ENCODE measurements at places on chromosomes 11 and 22.

GRCh38 chr22:48249713-48250268 is 1487.3 kb downstream of the TBC1D22A start:
- no peak for DNase-seq

DNA sequence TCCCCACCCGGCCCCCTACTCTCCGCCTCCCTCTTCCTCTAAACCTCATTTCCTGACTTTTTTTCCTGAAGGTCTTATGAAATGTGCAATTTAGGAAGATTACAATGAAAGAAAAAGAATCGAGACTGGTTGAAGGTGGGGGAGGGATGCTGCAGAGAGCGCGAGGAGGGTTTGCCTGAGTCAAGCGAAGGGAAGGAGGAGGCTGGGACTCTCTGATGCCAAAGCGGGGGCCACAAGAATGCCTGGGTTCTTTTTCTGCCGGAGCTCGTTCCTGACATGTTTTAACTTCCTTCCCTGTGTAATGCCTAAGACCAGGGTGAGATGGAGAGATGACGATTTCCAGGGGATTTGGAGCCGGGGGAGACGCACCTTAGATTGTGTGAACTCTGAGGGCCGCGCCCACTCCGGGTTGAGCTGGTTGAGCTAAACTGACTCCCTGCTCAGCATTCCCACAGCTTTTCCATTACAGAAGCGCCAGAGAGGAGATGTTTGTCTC is 270.5 kb upstream of the SORL1-AS1 start:
- DNase-seq, result no peak

DNA sequence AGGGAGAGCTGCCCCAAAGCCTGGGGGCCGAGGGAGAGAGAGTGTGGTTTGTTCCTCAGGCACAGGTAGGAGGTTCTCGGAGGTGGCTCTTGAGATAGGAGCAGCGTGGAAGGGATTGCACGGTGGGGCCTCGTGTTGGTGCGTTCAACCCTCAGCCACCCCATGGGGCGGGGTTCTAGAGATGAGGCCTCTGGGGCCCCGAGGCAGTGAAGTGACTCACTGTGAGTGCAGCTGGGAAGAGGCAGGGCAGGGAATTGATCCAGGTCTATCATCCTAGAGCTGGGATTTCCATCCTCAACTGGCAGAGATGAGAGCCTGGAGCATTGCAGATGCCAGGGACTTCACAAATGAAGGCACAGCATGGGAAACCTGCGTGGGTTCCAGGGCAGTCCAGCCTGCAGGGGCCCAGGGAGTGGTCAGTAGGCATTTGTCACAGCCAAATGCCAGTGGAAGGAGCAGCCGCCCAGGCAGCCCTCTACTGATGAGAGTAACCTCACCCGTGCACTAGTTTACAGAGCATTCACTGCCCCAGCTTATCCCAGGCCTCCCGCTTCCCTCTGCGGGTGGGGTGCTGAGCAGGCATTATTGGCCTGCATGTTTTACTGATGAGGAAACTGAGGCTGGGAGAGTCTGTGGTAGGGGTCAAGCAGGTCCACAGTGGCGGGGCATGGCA is 5.1 kb upstream of the SMARCB1 start:
- no peak for DNase-seq

DNA sequence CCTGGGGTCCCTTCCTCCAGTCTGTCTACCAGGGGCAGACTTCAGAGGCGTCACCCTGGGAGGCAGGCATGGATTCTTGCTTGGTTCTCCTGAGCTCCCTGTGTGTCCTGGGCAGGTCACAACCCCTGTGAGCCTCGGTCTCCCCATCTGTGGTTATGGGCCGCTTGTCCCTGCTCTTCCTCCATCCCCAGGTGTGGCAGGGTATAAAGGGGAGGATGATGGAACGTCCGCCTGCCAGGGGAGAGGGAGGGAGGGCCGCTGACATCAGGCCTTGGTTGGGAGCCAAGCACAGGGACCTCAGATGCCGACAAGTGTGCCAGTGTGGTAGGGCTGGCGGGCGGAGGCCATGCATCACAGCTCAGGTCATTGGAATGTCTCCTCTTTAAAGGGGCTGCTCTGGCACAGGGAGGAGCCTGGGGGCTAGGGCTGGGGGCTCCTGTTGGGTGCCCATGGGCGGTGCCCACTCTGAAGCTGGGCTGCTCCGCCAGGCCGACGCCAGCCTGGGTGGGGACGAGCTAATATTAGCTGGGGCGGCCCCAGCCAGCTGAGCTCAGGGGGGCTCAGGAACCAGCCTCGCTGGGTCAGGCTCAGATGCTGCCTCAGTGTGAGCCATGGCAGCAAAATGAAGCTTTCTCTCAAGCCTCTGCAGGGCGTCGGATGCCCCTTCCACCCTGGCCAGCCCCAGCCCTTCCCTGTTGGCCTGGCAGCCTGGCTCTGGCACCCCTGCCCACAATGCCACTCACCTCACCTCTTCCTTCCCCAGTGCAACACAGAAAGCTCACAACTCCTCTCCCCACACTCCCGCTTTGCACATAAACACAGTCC is 12.8 kb downstream of the KCNC1 start:
- no peak for DNase-seq

DNA sequence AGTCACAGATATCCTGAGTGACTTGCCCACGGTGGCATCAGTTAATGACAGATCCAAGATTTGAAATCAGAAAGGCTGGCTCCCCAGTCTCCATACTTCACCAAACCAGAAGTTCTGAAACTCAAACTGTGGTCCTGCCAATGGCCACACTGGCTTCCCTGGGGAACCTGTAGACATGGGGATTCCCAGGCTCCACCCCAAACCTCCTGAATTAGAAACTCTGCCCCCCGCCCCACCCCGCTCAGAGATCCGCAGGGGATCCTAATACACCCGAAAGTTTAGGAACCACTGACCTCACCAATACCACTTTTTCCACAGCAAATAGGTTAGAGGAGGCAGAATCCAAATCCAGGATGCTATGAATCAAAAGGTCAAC is 15.3 kb downstream of the RTN4RL2 start:
- no peak for DNase-seq

- DNase-seq, result no peak
Observed at GRCh38 chr11:78914503-78914902, 339.8 kb upstream of the NARS2 start.

- no peak for DNase-seq
Observed at GRCh38 chr11:834371-835316, 1.9 kb downstream of the CD151 start.

GRCh38 chr11:10032935-10033334 is 261.1 kb downstream of the SBF2 start:
- DNase-seq, result no peak

- no peak for DNase-seq
Observed at GRCh38 chr11:8363921-8364320, 100.2 kb upstream of the LMO1 start.

GRCh38 chr22:49237703-49238102 is 590.0 kb downstream of the BRD1 start:
- DNase-seq, result no peak

DNA sequence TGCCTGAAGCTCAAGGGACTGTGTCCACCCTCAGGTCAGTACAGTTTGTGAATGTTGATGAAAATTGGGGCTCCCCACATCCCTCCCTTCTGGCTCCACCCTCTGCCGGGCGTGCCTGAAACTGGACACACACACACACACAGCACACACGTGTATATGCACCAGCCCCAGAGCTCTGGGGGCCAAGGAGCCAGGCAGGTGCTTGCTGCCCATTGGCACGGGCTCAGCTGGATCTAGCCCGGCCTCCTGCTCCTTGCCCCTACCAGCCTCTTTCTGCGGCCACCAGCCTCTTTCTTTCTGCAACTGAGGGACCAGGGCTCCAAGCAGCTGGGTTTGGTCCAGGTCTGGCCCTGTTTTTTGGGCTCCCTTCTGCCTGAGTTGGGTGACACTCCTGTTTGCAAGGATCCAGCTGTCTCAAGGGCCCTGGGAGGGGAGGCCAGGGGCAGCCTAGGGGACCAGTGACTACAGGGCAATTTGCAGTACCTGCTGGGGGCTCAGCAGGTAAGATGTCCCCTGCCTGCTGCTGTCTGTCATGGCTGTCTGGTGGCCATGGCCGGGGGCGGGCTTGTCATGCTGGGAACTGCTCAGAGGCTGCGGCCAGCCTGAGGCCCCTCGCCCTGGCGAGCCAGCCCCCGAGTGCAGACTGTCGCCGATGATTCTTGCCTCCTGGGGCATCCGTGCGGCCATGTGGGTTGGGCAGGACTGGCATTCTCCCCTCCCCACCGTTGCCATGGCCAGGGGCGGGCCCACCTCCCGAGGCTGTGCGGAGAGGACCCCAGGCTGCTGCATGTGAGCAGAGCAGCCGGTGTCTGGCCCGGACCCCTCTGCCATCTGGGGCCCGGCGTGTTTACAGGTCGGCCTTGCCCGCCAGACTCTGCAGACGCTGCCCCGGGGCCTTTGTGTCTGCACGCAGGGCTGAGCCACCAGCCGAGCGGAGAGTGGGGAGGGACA is 51.5 kb upstream of the PPARA start:
- no peak for DNase-seq

GRCh38 chr11:116700586-116701220 is 72.1 kb downstream of the BUD13 start:
- DNase-seq, result no peak

DNA sequence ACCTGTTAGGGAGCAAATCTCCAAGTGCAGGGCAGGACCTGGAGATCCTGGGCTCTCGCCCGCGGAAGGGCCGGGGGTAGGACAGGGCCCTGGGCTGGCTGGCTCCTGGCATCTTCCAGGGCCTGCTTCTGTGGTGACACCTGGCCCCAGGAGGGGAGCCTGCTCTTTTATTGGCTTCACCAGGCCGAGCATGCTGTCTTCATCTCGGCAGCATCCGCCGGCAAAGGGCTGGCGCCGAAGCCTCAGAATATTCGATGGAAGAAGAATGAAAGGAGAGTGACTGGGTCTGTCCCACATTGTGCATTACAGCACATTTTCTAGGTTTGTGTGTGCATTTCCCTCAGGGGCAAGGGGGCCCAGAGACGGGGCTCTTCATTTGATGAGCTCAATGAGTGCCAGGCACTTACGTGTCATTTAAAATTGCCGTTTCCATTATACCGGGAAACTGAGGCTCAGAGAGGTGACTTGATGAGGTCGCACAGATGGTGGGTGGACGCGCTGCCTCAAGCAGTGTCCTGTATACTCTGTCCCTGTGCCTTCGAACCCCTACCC is 70.0 kb downstream of the RBX1 start:
- peak; percentile 2 for DNase-seq

GRCh38 chr22:30640839-30641430 is 5.4 kb downstream of the SLC35E4 start:
- no peak for DNase-seq

DNA sequence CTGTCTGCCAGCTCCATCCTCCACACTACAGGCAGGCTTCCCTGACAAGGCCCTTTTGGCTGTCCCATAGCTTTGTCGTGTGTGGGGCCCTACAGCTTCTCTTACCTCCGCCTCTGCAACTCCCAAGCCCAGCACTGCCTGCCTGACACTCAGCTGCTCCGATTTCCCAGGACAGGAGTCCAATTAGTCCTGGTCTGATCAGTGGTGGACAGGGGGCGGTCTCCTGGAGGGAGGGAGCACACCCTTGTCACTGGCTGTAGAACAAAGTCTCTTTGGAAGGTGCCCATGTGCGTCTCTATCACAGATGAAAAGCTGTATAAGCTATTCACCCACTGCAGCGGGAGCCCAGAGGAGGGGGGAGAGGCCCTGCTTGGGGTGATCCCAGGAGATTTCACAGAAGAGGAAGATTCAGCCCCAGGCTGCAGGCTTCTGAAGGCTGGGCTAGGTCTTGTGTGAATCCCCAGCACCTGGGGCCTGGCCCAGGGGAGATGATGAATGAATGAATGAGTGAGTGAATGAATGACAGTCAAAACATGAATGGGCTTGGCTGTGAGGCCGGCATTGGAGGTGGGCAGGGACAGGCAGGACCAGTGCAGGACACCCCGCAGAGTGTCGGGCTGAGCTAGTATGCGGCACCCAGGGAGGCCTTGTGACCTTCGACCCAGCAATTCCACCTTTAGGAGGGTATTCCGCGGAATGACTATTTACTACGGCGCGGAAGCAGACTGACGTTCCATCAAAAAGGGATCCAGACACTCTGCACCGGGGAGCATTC is 142.4 kb downstream of the CACNA1I start:
- DNase-seq, result no peak

DNA sequence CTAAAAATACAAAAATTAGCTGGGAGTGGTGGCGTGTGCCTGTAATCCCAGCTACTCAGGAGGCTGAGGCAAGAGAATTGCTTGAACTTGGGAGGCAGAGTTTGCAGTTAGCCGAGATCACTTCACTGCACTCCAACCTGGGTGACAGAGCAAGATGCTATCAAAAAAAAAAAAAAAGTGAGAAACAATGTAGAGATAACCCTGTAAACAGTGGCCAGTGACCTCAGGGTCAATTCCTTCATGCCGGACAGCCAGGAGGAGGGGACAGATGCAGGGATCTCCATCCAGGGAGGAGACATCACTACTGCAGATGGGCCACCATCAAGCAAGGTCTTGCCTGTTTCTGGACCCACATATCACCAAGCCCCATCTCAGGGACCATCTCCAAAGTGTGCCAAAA is 10.2 kb downstream of the CFL1 start:
- DNase-seq, result no peak

DNA sequence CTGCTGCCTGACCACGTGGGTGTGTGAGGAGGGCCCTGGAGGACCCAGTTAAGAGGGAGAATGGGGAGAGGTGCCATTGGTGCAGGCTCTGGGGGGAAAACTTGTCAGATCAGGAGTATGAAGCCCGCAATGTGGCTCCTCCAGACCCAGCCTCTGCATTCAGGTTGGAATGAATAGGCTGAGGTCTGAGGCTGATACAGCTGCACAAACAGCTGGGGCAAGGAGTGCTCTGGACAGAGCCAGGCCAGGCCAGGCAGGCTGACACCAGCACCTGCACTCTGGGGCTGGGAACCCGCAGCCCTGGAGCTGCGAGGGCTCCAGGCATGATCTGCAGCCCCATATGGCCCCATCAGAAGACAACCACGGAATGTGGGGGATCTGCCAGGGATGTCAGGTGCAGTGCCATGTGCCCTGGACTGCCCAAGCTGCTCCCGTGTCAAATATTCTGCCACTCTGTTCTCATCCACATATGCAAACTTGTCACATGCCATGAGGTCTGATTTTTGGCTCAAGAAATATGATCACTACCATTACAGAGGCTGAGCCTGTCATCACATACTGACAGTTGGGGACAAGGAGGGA is 27.2 kb upstream of the KCNJ11 start:
- no peak for DNase-seq

- DNase-seq, result peak; percentile 88
Observed at GRCh38 chr11:64743591-64744543, at the start of gene RASGRP2. TSS of gene RASGRP2 (minus strand) at chr11:64744142. CDS start at chr11:64742866, 1,276 bp downstream.

DNA sequence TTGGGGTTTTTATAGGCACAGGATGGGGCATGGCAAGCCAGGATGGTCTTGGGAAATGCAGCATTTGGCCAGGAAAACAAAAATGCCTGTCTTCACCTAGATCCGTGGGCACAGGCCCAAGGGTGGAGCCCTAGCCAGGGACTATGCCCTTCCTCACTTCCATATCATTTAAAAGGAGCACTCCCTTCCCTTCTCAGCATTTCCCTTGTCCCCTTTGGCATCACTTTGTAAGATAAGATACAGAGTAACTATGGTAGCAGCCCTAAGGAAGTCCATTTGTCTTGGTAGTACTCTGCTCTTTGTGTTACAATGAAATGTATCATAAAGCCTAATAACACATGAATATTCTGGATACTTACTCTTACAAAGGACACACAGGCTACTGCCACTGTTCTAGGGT is 1092.6 kb upstream of the TENM4 start:
- DNase-seq, result no peak

- no peak for DNase-seq
Observed at GRCh38 chr11:16155448-16155847, 200.9 kb downstream of the SOX6 start.

All from CD4-positive, alpha-beta T cell treated with Interleukin-17A for 1 hour (primary cell).